ENCODE measurements at places on chromosomes 3 and 15.

GRCh38 chr3:127374086-127375010, 86.5 kb upstream of the PRR20G start:
- peak; percentile 71 for DNase-seq
- H3K36me3 ChIP-seq: no peaks in the 10 kb centered on the region
- H3K4me1 ChIP-seq: no peaks in the 10 kb centered on the region
- H3K4me3 ChIP-seq: no peak overlapping the region

DNA sequence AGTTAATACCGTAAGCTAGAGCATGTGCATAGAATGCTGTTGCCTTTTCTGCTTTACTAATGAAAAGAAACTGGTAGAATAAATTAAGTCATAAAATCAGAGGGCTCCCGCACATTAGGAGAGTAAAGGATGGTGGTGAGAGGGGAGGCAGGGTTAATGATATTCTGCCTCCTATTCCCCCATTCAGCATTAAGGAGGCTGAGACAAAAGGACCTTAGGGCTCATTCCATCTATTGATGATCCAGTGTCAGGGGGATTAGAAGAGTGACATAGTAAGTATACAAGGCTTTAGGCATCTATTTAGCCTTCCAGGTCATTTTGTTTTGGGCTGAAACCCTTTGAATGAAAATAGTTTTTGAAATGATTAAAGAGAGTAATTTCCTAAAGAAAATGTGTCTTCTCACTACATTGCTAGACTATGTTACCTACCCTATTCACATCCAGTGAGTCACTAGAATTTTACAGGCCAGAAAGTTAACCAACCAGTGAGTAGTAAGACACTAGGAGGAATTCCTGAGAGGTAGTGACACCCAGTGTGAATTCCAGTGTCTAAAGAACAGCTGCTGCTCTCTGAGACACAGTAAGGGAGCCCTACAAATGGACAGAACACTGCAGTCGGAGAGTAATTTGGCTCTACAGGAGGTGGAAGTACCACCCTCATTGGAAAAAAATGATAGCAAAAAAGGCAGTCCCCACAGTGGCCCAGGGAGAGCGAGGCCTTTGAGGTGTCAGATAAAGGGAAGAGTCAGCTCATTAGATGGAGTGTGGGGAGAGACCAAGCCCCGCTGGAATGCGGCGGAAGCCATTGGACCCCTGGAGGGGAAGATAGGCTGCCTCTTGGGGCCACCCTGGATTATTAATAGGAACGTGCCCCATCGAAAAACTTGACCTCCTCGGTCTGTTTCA, 67.6 kb downstream of the TUSC7 start:
- no peak for DNase-seq
- H3K27ac ChIP-seq: no peak overlapping the region
- no peaks in the 10 kb centered on the region for H3K4me1 ChIP-seq
- H3K27me3 ChIP-seq: no peaks in the 10 kb centered on the region
- H3K36me3 ChIP-seq: no peaks in the 10 kb centered on the region

GRCh38 chr3:170171563-170171962, 10.0 kb downstream of the PHC3 start:
- peak overlapping the region; percentile 62 for H3K4me3 ChIP-seq
- H3K4me1 ChIP-seq: peaks cover 41% of the 10 kb centered on the region
- DNase-seq: peak; percentile 52
- peak overlapping the region; percentile 69 for H3K27ac ChIP-seq
- no peaks in the 10 kb centered on the region for H3K27me3 ChIP-seq

DNA sequence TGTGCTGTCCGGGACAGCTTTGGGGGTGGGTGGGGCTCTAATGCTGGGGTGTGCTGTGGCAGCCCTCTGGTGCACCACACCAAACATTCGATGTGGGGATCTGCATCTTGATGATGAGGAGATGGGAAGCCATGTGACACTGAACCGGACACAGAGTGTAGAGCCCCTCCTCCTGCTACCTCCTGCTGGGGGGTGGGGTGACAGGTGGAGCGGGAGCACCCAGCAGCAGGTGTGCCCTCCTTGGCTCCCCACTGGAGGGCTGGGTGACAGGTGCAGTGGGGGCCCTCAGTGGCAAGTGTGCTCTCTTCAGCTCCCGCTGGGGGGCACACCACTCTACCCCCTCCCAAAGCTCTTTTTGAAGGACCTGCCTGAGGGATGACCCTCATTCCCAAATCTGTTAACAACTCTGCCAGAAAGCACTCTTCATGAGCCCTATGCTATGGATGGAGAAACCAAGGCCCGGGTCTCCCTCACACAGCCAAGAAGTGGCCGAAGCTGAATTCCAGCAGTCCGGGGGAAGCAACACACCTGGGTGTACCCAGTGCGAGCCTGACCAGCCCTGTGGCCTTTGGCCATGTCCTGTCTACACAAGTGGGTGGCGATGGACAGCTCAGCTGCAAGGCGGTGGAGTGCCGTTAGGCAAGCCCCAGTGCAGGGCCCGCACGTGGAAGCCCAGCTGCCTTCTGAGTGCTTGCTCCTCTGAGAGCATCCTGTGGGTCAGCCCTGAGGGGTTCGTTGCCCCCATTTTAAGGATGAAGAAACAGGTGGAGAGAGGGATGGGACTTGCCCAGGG, 609 bp upstream of the UROC1 start:
- no peak overlapping the region for H3K27ac ChIP-seq
- H3K4me1 ChIP-seq: no peaks in the 10 kb centered on the region
- no peak for DNase-seq
- H3K4me3 ChIP-seq: no peak overlapping the region
- peaks cover 7% of the 10 kb centered on the region for H3K27me3 ChIP-seq
- no peaks in the 10 kb centered on the region for H3K36me3 ChIP-seq

DNA sequence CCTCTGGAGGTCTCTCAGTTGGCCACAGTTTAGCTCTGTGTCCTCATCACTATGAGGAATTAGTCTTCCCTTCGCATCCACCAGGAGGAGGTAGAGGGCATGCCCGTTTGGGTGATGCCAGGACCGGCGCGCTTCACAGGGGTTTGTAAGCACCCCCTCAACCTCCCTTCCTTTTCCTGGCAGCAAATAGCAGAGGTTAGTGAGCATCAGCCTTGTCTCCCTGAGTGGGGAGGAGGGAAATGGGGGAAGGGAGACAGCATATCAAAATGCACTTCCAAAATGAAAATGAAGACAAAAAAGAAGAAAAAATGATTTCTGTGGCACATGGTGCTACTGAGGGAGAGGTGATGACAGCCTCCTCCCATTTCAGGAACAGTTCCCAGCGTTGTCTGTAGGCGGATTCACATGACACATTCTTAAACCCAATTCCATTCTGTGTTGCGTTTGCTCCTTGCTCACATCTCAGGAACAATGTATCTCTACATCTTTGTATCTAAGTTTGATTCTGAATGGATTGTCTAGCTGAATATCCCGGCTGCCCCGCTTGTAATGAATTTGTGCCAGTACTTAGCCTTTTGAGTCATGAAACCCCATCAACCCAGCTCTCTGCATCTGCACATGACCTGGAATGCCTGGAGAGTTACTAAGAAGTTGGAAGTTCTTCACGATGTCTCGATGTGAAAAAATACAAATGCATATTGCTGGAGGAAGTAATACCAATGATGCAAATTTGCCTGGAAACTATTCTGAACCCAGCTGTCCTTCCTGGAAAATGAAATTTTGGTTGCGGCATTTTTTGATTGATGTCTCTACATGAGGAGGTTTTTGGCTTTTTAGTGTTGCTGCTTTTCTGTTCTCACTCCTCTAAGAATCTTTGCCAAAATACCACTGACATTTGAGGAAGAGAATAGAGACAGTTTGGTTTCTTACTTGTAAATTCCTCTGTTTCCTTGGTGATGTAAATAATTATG, 45.2 kb downstream of the TYRO3 start:
- H3K27me3 ChIP-seq: peaks cover 34% of the 10 kb centered on the region
- H3K27ac ChIP-seq: no peak overlapping the region
- DNase-seq: peak; percentile 86
- no peaks in the 10 kb centered on the region for H3K36me3 ChIP-seq
- peak overlapping the region; percentile 61 for H3K4me3 ChIP-seq
- peaks cover 11% of the 10 kb centered on the region for H3K4me1 ChIP-seq

GRCh38 chr3:23161896-23162570, 41.1 kb upstream of the UBE2E2 start:
- H3K4me1 ChIP-seq: peaks cover 1% of the 10 kb centered on the region
- no peak for DNase-seq
- no peak overlapping the region for H3K4me3 ChIP-seq

GRCh38 chr15:91515188-91515754, 338.2 kb upstream of the SLCO3A1 start:
- H3K36me3 ChIP-seq: no peaks in the 10 kb centered on the region
- peaks cover 6% of the 10 kb centered on the region for H3K4me1 ChIP-seq
- peaks cover 5% of the 10 kb centered on the region for H3K27me3 ChIP-seq
- H3K4me3 ChIP-seq: no peak overlapping the region

- DNase-seq: no peak
- no peak overlapping the region for H3K27ac ChIP-seq
- no peaks in the 10 kb centered on the region for H3K36me3 ChIP-seq
- H3K4me3 ChIP-seq: no peak overlapping the region
- H3K27me3 ChIP-seq: peaks cover 18% of the 10 kb centered on the region
- peaks cover 7% of the 10 kb centered on the region for H3K4me1 ChIP-seq
These were observed 30.3 kb upstream of the PSMD6 start for GRCh38 chr3:64053581-64053980.
